Stimulated activated CD8-positive, alpha-beta memory T cell treated with anti-CD3 and anti-CD28 coated beads, Interleukin-15, amount 100 ng/mL, for 4 hours (primary cell): ENCODE measurements at places on chromosomes 7 and 10.

DNA sequence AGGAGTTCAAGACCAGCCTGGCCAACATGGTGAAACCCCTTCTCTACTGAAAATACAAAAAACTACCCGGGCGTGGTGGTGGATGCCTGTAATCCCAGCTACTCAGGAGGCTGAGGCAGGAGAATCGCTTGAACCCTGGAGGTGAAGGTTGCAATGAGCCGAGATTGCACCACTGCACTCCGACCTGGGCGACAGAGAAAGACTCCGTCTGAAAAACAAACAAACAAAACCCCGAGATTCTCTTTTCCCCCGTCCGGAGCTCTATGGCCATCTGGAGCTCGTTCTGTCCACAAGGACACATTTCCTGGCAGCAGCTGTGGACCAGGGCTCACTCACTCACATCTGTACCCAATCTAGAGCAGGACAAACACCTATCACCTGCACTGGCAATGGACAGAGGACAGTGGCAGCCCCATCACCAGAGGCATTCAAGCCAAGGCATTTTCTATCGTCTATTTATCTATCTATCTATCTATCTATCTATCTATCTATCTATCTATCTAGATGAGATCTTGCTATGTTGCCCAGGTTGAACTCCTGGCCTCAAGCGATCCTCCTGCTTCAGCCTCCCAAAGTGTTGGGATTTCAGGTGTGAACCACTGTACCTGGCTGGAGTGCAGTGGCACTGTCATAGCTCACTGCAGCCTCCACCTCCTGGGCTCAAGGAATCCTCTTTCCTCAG, 167.1 kb upstream of the TNRC18 start:
- DNase-seq: no peak

- DNase-seq: no peak
Observed at GRCh38 chr7:7103343-7104313, 78.7 kb upstream of the C1GALT1 start.

DNA sequence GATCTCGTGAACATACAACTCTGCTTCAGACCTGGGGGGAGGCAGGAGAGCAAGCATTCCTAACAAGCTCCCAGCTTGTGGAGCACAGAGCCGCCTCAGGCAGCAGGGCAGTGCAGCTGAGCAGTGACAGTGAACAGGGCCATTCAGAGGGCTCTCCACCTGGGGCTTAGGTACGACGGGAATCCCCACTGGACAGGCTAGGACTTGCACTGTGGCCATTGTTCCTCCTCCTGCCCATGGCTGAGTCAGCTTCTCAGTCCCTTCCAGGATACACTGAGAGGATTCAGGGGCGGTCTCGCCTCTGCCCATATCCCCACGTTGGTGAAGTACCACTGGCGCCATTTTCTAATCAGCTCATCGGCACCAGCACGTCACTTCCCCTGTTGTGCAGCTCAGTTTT, 71.1 kb downstream of the FIGNL1 start:
- no peak for DNase-seq

DNA sequence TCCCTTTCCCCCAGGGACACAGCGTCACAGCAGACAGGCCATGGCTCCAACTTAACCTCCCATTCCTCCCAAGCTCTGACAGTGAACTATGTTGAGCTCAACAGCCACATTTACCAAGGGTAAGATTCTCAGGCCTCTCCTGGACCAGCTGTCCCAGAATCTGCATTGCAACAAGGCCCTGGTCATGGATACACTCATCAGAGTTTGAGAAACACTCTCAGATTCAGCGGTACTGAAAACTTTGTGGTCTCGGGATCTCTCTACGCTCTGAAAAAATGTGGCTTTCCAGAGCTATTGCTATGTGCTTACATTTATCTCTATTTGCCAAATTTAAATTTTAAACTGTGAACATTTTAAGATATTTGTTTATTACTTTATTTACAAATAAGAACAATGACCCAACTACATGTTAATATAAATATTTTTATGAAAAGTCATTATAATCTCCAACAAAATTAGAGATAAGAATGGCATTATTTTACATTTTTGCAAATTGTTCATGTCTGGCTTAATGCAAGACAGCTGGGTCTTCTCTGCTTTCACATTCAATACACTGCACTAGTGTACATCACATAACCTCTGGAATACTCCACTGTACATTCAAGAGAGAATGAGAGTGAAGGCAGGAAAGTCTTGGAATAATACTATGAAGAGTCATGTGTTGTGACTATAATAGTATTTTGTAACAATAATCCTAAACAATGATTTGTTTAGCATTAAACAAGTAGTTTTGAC, 190.9 kb upstream of the PITRM1 start:
- DNase-seq: no peak

DNA sequence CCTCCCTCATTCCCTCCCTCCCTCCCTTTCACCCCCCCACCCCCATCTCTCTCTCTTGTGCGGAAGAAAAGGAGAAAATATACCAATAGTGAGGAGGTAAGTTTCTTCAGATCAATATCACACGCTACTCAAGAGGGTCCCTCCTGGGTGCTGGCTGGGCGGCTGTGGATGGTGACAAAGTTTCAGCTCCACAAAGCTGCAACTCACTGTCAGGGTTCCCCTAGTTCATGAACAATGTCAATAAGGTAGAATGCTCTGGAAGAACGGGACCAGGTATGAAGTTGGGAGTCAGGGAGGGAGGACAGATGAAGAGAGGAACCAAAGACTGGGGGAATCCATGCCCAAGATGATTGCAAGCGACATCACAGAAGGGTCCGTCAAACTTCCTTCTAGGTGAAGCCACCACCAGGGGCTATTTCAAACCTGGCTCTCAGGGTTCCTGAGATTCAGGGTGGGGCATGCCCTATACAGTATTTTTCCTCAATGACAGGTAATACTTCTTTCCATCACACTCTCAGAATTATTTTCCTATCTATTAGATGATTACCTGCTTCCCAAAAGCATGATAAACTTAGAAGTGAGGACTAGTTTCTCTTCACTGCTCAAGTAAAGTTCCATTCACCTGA, 1.4 kb upstream of the PDE1C start:
- no peak for DNase-seq

DNA sequence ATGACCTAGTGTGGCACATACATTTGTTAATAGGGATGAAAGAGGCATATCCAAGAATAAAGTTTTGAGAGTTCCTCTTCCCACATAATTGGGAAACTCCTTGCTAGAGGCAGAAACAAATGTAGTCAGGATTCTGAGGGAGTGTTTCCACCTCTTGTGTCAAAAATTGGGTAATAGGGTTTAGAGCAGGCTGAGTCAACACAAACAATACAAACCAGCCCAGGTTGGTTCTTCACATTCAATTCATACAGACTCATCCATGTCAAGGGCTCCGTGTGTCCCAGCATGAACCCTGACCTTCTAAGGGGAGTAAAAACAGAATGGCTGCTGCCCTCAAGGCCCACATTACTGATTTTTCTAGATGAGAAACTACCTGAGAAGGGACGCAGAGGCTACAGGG, 75.3 kb downstream of the GLI3 start:
- no peak for DNase-seq

GRCh38 chr7:30172451-30172850, 37.7 kb downstream of the MTURN start:
- no peak for DNase-seq

DNA sequence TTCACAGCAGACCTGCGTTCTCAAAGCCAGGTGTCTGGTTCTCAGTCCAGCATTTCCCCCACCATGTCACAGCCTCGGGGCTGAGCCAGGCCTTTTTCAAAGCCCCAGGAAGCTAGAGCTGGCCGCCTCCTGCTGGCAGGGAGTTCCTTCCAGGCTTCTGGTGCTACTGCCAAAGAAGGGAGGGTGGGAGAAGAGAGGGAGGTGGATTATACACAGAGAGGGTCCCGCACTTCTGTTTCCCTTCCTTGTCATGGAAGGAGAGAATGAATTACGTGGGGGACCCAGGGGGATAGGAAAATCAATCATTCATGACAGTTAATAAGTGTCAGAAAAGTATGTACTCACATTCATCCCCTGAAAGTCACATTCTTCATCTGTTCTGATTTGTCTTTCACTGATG, 600 bp upstream of the LGI1 start:
- no peak for DNase-seq

DNA sequence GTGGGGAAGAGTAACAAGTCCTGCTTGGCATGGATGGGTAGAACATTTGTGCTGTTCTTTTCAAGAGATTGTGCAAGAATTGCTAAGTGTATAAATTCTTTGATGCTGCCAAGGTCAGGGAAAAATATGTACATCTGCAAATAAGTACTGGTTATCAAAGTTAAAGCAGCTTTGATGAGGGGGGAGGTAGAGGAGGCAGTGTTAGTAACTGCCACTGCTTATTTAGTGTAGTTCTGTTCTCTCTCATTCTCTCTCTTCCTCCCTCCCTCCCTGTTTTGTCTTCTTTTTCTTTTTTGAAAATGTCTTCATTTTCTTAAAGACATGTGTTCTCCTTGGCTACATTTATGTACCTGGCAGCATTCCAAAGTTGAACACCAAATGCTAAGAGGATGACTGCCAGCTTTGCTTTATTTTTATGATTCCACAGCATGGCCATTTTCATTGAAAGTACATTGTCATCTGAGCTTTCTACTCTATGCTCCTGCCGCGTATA, 18.6 kb downstream of the CACNB2 start:
- no peak for DNase-seq

GRCh38 chr10:53786236-53786900, 1013.8 kb upstream of the MBL2 start:
- no peak for DNase-seq

DNA sequence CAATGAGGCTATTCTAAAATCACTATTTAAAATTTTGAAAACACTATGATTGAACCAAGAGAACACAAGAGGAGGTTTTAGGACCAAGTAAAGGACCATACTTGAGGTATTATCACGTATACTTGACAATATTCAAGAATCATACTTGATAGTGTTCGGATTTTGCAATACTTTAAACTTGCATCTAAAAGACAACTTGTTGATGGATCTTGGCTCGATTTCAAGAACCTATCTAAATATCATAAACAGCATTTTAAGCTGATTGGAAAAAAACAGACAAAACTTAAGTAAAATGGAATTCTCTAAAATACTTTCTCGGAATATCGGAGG, 1.3 kb downstream of the NAMPT start:
- DNase-seq: no peak

- DNase-seq: no peak
Observed at GRCh38 chr7:1193593-1194424, 33.8 kb upstream of the ZFAND2A start.

- DNase-seq: no peak
Observed at GRCh38 chr7:120724448-120724847, 133.5 kb downstream of the TSPAN12 start.

DNA sequence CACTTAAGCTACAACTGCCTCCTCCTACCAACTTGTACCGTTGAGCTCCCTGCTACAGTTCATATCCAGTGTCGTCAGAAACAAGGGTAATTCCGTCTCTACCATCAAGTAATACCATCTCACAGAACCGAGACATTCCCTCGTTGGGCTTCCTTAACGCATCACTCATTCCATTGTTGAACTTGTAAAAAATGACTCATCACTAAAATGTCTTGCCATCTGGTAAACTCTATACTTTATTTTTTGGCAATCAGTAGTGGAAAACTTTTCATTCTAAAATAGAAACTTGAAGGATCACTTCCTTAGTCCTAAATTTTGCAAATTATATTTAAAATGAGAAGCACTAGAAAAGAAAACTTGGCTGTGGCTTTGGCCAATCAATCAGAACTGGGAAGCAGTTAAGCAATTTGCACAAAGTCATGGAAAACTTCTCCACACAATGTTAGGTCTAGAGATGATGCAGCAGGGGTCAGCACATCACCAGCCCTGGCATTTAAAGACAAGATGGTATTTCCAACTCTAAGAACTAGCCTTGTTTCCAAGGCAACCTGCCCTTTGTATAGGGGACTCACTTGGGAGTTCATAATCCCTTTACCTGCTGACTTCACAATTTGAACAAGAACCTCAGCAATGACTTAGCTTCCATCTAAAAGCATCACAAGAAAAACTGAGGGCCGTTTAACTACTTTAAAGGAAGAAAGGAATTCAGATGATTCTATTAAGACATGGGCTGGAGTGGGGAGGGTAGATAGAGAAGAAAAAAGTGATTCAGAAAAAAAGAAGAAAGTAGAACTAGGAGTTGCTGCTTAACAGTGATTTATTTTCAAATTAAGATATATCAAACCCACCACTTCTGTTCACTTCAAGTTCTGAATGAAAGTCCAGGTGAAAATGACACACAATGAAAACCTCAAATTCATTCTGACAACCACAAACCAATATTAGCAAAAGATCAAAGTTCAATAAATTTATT, 288.1 kb downstream of the PARD3 start:
- no peak for DNase-seq

DNA sequence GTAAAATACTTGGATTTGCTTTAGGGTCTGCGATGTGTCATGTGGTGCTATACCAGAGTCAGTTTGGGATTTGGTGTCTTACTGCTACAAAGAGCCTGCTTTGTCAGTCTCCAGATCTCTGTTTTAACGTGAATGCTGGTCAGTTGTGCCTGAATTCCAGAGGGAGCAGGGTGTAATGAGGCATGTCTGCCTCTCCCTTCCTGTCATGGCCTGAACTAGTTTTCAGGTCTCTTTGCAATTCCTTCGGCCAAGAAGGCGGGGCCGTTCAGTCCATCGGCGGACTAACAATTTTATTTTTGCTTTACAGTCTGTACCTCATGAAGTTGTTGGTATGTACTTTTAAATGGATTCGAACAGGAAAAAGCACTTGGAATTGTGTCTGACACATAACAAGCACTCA, 465.1 kb upstream of the ADARB2 start:
- DNase-seq: no peak

- DNase-seq: no peak
Observed at GRCh38 chr7:131554880-131555516, 1.4 kb downstream of the PODXL start.

- DNase-seq: no peak
Observed at GRCh38 chr10:126147866-126148587, 240.2 kb downstream of the ADAM12 start.

- no peak for DNase-seq
Observed at GRCh38 chr10:71972746-71973695, 8.8 kb downstream of the CHST3 start.
